ENCODE measurements at places on chromosomes 4 and X. TPM values are rescaled to one million over a fixed set of nuclear protein-coding genes. Genes with fewer than 3 reads are reported as not detected.

- no peak for DNase-seq
Observed at GRCh38 chr4:82899374-82900065, 1.0 kb upstream of the THAP9 start.

- no peak for DNase-seq
Observed at GRCh38 chr4:144902614-144903013, 195.4 kb downstream of the ANAPC10 start.

- DNase-seq = no peak
Observed at GRCh38 chr4:86706923-86707597, 112.9 kb downstream of the PTPN13 start.

GRCh38 chr4:88522702-88523324 is 763 bp downstream of the PYURF start:
- DNase-seq = no peak

The PCDH10 gene
- not detected for total RNA-seq

Measured in foreskin keratinocyte (primary cell).